ENCODE measurements at places on chromosomes 7 and 10.

DNA sequence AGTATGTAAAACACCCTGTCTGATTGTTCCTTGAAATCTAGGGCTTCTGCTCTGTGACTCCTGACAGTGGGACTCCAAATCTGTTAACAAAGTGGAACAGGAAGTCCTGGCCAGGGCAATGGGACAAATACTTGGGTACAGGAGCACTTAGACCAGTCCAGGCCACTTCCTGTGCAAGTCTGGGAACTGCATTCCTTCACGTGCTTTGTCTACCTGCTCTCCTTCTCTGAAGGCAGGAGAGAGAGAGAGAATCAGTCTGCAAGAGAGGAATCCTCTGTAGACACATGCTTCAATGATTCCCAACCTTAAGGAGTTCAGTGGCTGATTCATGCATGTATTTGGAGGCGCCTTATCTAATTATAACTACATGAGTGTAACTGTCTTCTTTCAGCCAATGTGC, 530.2 kb downstream of the GATA3 start:
- DNase-seq, result no peak

DNA sequence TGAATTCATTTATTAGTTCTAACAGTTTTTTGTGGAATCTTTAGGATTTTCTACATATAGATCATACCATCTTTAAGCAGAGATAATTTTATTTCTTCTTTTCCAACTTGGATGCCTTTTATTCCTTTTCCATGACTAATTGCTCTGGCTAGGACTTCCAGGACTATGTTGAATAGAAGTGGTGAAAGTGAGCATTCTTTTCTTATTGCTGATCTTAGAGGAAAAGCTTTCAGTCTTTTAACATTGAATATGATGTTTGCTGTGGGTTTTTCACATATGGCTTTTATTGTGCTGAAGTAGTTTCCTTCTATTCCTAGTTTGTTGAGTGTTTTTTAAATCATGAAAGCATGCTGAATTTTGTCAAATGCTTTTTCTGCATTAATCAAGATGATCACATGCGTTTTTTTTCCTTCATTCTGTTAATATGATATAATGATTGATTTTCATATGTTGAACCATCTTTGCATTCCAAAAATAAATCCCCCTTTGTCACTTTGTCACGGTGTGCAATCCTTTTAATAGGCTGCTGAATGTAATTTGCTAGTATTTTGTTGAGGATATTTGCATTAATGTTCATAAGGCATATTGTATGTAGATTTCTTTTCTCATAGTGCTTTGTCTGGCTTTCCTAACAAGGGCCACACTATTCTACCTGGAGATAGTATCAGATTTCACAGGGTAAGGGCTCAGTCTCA, 92.9 kb downstream of the ZNF467 start:
- DNase-seq, result no peak

GRCh38 chr7:32163896-32164295, 93.7 kb upstream of the PDE1C start:
- no peak for DNase-seq

- no peak for DNase-seq
These were observed 48.2 kb upstream of the ODAD2 start for GRCh38 chr10:28047061-28047460.

DNA sequence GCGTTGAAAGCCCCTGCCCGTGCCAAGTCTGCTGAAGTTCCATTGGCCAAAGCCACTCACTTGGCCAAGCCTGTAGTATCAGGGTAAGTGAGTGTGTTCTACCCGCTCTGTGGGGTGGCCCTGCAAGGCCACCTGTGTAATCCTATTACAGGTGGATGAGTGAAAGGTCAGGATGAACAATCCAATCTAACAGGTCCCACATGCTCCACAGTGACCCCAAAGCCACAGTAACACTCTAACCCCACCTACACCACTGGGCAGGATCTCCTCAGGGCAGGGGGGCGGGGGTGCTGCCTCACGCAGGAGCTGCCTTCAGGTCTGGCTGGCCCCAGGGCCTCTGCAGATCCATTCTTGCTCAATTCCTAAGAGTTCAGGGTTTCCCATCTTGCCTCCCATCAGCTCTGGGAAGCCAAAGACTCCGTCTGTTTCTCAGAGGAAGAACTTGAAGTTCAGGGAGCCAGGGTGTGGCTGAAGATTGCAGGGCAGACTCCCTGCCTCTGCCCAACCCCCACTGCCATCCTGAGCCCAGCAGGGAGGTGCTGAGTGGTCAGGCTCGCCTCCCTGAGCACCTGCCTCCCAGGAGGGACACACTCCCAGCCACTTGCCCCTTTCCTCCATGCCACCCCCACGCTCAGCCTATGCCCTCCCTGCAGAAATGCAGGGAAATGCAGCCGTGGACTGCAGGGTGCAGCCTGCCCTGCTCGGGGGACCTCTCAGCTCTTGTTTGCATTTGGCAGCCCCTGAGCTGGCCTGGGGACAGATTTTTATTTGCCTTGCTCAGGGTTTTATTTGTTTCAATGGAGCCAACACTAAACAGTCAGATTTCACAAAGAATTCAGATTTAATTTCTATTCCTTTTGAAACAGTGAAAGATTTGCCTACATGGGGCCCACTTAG, 9.8 kb upstream of the COMTD1 start:
- DNase-seq, result no peak

- no peak for DNase-seq
These were observed 117.5 kb upstream of the ANLN start for GRCh38 chr7:36272211-36272566.

DNA sequence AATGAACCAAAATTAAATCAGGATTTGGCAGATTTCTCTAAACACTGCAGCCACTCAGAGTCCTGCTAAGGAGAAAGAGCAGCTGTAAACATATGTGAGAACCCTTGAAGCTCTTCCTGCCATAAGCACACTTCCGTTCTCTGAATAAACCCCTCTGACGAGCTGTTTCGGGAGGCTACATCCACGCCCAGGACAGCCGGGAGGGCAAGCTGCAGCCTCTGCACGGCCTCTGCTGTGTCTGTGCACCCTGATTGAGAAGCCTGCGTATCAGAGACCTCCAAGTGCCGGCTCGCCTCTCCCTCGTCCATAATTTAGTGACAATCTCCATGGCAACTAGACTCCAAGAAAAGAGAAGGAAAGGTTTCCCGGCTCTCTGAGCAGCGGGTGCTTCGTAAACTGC, 114.4 kb downstream of the PTPRN2 start:
- DNase-seq, result no peak

GRCh38 chr7:33395340-33395739, 266.0 kb downstream of the BBS9 start:
- no peak for DNase-seq

GRCh38 chr7:158261362-158262235, 326.0 kb downstream of the PTPRN2 start:
- no peak for DNase-seq

DNA sequence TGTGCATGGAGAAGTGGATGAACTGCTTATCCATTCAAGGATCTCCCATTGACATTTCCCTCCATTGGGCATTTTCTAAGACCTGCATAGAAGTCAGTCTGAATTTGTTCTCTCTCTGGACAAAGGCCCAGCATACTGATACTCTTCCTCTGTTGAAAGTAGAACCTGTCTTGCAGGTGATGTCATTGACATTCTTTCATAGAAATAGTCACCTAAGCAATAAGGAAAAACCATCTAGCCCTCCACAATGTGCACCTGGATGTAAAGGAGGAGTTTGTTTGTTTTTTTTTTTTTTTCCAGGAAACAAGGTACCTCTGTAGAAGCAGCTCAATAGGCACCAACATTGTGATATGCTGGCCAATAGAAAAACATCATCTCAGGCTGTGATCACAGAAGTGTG, 150.4 kb downstream of the DPY19L1 start:
- DNase-seq, result no peak

DNA sequence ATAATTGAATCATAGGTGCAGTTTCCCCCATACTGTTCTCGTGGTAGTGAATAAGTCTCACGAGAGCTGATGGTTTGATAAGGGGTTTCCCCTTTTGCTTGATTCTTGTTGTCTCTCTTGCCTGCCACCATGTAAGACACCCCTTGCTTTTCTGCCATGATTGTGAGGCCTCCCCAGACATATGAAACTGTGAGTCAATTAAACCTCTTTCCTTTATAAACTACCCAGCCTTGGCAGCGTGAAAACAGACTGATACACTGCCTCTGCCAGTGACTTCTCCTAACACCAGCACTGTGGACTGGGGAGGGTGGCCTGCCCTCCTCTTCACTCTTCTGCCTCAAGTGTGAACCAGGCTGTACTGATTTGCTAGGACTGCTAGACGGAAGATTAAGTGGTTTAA, 108.6 kb downstream of the RAB11FIP2 start:
- no peak for DNase-seq

All from stimulated activated naive CD4-positive, alpha-beta T cell treated with Interleukin-2 at 50 U/mL for 16 hours (primary cell).